ENCODE measurements at places on chromosomes 4 and X.

DNA sequence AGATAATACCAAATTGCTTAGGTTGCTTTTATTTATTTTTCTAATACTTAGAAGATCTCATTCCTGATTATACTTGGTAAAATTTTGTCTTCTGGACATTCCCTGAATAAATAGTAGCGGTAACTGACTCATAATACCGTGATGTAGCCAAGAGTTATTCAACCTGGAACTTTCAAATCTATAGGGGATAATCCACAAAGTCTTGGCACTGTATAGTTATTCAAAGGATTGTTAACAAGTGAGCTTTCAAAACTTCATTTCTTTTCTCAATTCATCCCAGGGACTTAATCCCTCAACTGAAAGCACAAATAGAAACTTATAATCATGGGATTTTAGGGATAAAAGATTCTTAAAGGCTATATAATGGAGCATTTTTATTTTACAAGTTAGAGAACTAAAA is 1383.3 kb downstream of the FAM133A start:
- no peak for DNase-seq

GRCh38 chr4:154838155-154838554 is 57.1 kb downstream of the RBM46 start:
- no peak for DNase-seq

DNA sequence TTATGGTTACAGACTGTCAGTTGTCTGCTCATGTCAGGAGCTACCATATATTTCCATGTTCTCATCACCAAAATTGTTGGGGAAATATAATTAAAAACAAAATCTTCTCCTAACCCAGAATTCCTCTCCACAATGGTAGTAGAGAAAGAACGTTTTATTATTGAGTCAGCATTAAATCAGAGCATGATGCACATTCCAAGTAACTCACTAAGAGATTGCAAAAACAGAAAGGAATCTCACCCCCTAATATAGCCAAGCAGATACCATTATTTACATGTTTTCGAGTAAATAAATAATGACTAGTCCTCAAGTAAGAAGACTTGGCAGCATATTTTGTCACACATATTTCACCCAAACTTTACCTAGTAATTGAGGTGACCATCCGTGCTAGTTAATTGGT is 36.2 kb upstream of the ARHGEF6 start:
- no peak for DNase-seq

GRCh38 chr4:155593793-155594192 is 72.9 kb upstream of the GUCY1A1 start:
- no peak for DNase-seq

DNA sequence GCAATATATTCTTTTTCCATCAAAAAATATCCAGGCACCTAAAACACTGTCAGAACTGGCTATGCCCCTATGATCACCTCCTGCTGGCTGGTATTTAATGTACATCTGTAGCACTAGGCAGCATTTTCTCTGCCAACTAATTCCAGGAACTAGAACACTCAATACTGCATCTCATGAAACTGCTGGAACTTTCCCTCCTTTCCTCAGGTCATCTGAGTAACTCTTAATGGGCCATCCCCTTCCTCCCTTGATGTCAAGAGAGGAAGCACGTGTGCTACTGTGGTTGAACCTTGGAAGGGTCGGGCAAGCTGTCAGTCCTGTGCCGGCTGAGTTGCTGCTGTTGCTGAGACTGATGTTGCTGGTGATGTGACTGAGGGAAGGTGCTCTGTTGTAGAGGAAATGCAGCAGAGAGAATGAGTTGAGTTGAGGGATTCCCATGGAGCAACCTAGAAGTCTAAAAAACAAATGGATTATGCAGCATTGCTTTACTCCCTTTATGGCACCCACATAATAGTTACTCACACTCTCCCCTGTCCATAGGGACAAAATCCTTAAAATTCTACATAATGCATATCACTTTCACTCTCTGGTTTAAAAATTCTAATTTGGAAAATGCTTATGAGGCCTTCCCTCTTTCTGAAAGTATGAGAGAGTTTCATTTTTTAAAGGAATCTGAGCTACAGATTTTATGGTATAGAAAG is 39.5 kb downstream of the TMEM165 start:
- peak; percentile 36 for DNase-seq

DNA sequence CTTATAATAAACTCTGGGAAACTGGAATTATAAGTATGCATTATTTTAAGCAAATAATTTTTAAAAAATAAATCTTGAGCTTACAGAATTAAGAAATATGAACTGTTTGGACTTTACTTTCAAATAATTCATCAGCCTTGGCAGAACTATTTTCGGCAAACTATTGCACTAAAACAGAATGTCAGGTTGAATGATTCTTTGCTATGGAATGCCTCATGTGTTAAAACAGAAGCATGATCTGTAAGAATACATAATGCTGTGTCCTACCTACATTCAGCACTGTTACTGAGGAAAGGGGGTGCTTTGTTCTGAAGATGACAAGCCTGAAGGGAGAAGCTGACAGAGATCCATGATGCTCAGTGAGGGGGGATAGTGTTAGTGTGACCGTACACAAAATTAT is 55.6 kb upstream of the EXOC1L start:
- no peak for DNase-seq

DNA sequence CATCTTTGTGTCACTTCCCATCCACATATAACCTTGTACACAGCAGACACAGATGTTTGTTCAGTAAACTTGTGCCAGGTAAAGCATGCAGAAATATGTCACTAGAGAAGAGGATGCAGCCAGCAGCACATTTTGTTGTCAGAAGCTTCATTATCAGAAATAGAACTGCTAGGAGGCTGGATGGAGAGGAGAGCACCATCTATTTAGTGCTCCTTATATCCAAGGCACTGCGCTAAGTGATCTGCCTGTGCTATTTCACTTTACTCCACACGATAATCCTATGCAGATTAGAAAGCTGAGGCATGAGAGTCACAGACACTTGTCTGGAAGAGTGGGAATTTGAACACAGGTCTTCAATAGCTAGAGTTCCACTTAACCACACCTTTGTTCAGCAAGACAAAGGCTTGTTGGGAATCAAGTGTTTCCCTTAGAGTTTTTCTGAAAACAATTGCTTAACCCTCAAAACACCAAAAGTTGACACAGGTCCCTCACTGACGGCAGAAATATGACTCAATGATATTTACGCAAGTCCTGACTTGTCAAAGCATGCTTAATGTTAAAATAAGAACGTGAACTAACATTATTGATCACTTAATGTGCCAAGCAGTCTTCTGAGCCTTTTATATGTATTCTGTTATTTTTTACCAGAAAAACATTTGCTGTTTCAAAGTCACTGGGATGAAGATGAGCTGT is 1.2 kb upstream of the QDPR start:
- no peak for DNase-seq

GRCh38 chrX:34140816-34141215 is 8.7 kb upstream of the FAM47A start:
- no peak for DNase-seq

DNA sequence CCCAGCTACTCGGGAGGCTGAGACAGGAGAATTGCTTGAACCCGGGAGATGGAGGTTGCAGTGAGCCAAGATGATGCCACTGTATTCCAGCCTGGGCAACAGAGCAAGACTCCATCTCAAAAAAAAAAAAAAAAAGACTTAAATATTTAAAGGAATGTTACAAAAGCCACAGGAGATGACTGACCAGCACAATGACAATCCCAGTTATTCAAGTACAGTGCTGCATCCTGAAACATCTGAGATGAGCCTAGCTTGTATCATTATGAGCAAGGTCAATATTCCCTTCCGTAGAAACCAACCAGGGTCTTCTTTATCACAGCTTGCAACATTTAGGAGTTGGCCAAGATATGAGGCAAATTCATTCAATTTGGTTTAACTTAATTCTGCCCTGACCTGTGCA is 38.6 kb downstream of the LNX1 start:
- no peak for DNase-seq

GRCh38 chr4:3856604-3857204 is 90.5 kb downstream of the ADRA2C start:
- no peak for DNase-seq

- no peak for DNase-seq
Observed at GRCh38 chr4:108972613-108973283, 209.9 kb upstream of the ETNPPL start.

Data from stimulated activated CD8-positive, alpha-beta memory T cell treated with anti-CD3 and anti-CD28 coated beads, Interleukin-4, amount 100 ng/mL, for 48 hours (primary cell).